NCI-H1417 treated with DMSO at 0.1 percent for 48 hours (cell line): ENCODE measurements at places on chromosomes 6 and 20.

GRCh38 chr20:50798650-50799049, 3.8 kb downstream of the BCAS4 start:
- no peak for DNase-seq

DNA sequence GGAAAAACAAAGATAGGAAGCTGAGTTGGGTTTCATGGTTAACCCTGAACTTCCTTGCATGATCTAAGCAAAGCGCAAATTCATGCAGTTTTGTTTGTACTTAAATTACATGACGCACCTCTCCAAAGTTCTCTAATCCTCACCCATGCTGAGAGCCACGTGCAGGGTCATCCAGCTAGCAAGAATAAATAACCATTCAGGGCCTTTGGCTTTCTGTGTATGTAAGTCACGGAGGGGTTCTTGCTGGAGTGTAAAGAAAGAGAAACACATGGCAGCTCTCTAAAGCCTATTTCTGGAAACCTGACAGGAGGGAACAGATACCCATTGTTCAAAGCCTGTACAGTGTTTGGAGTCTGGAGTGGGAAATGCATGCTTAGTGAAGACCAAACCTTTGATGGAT, 171.7 kb upstream of the CCN2 start:
- DNase-seq = no peak

DNA sequence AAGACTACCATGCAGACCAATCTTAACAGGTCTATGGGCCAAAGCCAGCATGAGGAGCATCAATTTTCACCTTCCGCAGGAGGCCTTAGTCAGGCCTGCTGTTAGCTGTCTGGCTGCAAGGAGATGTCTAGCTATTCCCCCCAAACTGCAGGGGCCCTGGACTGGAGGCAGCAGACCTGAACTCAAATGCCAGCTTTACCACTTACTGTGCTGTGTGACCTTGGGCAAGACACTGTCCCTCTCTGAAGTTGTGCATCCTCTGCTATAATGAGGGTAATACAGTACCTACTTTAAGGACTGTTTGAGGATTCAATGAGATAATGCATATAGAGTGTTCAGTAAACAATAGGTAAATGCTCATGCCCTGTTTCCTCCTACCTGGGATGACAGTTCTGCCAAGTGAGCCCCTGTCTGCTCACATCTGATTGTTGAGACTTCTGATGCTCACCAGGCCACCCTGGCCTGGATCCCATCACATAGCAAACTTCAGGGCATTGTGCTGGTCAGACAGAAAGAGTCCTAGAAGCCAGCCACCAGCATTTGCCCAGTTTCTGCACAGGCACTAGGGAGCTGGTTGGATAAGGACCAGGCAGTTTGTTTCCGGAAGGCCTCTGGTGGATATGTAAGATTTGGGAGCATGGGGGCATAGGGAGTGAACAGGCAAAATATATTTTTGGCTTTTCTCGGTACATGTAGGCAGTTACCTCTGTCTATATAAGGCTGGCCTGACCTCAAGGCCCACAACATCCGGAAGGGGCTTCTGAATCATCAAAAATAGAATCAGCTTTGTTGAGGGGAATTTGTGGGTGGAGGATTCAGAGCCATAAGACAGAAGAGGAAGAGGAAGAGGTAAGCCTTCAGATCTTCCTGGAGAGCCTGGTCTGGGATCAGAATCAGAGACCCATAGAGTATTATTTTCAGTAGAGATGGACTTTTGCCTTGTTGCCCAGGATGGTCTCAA, 2.3 kb upstream of the OCSTAMP start:
- DNase-seq = no peak

GRCh38 chr6:113356139-113356538, 501.0 kb upstream of the MARCKS start:
- no peak for DNase-seq

DNA sequence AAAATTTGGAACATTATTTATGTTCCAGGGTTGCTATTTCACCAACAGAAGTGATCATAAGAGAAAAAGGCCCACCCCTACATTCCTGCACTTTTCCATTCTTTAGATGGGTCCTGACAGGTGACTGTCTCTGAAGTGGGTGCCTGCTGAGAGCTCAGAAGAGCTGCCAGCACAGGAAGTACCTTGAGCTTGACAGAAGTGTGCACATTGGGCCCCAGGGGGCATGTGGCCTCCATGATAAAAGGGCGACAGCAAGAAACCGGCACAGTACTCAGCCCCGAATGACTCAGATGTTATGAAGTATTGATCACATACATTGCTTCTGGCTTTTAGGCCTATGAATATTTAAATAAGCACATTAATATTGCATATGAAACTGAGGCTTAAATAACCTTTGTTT, 150.4 kb downstream of the PCSK2 start:
- DNase-seq = no peak

- DNase-seq = no peak
Observed at GRCh38 chr6:99378636-99379035, 15.4 kb downstream of the COQ3 start.
